ENCODE measurements at places on chromosomes 2 and 18.
A peak's percentile ranks its signal among the peaks of the same experiment; 100 is the strongest.

GRCh38 chr2:180056367-180057118 lies 49.4 kb upstream of the CWC22 start:
- DNase-seq = no peak

DNA sequence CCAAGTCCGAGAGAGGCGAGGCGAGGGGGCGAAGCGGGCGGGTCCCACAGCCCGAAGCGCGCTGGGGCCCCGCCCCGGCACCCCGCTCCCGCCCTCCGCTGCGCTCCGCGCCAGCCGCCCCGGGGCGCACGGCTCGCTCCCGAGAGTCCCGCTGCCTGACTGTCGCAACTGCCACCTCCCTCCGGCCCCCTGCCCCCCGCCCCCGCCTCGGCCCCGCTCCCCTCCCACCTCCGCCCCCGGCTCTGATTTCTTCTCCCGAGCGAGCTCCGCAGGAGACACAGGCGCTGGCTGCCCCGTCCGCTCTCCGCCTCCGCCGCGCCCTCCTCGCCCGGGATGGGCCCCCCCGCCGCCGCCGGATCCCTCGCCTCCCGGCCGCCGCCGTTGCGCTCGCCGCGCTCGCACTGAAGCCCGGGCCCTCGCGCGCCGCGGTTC lies at the start of gene WNT6:
TSS of gene WNT6 (plus strand) at position 250 of the 432 bp plus-strand sequence. CDS start 233 bp downstream, outside the sequence.
- peak; percentile 12 for DNase-seq

DNA sequence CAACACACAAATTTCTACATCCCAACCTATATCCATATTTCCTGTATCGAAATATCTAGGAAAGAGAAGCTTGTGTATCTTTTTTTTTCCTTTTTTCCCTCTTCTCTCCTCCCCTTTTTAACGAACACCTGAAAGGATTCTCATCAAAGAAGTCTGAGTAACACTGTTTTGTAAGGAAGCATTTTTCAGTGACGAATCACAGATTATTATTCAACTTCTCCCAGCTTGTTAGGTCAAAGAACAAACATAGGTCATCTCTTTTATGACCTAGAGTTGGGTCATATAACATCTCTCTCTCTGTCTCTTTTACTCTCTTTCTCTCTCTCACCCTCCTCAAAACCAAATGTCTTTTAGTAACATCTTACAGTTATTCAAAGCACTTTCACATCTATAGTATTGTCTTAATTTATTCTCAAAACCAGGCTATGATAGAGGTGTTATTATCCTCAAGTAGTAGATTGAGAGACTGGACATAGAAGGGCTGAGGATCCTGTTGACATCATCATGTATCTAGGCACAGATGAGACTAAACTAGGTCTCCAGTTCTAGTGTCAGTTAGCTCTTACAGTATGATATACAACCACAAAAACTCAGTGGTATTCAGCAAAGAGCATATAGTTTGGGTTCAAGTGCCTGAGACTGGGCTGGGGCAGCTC lies 80.1 kb upstream of the SPOPL start:
- no peak for DNase-seq

GRCh38 chr2:189530965-189531637 lies 49.5 kb downstream of the SLC40A1 start:
- DNase-seq = no peak

- DNase-seq = no peak
Measured at GRCh38 chr2:10868465-10869314, 43.0 kb upstream of the KCNF1 start.

DNA sequence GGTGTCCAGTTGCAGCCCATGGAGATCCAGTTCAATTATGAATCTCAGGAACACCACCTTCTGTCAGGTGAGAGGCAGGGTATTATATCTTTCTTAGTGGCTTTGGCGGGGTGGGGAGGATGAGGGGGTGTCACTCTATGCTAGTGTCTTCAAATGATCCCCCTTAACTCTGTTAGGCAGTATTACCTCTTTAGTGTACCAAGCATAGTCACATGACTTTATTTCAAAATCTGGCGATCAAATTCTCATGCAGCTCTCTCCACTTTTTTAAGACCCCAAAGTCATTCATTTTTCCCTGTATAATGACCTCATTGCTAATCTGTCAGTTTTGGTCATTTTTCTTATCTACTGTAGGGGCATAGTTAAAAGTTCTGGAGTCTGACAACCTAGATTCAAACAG lies 1.1 kb upstream of the ZSCAN30 start:
- no peak for DNase-seq

- DNase-seq = no peak
Measured at GRCh38 chr2:32058130-32058529, 5.2 kb upstream of the SPAST start.

DNA sequence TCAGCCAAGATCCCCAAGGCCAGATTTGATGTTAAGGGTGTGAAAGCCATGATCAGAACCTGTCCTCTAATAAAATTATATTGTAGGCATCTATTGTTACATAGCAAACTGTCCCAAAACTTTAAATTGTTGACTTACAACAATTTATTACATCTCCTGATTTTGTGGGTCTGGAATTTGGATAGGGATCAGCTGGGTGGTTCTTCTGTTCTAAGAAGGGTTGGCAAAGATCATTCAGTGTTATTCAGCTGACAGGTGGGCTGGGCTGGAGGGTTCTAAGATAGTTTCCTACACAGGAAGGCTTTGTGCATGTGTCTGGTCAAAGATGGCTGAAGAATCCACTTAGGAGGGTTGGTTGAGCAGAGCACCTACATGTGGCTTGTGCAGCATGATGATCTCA lies 50.0 kb downstream of the SOCS6 start:
- DNase-seq = no peak

DNA sequence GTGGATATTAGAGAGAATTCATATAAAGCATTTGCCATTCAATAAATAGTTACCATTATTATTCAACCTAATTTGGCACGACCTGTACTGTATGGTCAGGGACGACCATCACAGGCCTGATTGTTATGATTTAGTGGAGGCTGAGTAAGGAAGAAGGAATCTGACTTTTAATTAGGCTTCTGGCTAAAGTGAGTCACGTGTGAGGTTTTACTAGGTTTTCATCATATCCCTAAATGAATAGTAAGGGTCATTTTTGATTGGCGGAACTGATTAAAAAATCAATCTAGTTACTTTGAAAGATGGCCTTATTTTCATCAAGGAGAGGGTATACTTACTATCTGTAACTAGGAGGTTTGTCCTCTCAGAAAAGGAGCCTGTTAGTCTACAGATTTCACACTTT lies 143.4 kb downstream of the ADCYAP1 start:
- no peak for DNase-seq

DNA sequence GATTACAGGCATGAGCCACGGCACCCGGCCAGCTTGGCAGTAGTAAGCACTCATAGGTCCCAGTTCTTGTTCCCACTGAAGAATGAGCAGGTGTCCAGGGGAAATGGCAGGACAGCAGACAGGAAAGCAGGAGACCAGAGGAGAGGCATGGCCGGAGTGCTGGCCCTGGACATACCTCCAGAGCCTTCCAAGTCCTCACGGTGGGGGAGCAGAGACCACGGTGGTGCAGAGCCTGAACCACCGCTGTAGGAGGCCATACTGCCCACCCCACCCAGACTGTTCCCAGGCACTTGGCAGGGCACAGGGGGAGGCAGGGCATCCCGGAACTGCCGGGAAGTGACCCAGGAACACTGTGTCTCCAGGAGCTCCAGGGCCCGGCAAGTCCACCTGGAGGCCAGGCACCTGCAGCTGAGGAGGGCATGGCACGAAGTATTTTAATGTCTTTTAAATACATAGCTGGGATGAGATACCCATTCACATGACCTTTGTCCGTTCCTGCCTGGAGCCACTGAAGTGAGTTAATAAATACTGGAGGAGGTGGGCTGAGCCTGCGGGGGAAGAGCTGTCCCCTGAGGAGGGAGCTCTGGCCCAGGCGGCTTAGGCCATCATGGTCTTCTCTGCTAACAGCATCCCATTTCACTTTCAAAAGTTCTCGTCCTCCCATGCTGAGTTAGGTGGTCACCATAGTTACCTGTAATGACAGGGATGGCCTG lies 49.7 kb upstream of the TFCP2L1 start:
- DNase-seq = no peak

- no peak for DNase-seq
Measured at GRCh38 chr2:239316562-239317465, 84.0 kb downstream of the HDAC4 start.

GRCh38 chr18:58257461-58257860 lies 213.4 kb downstream of the NEDD4L start:
- no peak for DNase-seq

GRCh38 chr2:160418853-160419252 lies 74.8 kb downstream of the RBMS1 start:
- no peak for DNase-seq

- DNase-seq = no peak
Measured at GRCh38 chr18:74213429-74213828, 65.1 kb downstream of the TIMM21 start.

DNA sequence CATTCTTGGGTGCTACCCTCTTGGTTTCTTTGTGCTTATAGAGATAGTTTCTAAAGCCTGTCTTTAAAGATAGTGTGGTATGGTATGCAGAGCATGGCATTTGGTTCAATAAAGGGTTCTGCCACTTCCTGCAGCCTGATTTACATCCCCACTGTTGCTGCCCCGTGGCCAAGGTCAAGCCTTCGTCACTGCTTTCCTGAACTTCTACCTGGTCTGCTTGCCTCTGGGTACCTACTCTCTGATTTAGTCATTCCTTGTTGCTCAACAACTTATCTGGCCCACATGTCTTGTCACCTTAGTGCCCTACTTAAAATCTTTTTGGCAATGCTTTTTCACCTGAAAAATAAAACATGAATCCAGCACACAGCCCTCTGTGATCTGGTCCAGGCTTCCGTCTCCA lies 352.9 kb downstream of the LPIN1 start:
- no peak for DNase-seq

GRCh38 chr18:79479116-79479760 lies 83.5 kb downstream of the NFATC1 start:
- no peak for DNase-seq

DNA sequence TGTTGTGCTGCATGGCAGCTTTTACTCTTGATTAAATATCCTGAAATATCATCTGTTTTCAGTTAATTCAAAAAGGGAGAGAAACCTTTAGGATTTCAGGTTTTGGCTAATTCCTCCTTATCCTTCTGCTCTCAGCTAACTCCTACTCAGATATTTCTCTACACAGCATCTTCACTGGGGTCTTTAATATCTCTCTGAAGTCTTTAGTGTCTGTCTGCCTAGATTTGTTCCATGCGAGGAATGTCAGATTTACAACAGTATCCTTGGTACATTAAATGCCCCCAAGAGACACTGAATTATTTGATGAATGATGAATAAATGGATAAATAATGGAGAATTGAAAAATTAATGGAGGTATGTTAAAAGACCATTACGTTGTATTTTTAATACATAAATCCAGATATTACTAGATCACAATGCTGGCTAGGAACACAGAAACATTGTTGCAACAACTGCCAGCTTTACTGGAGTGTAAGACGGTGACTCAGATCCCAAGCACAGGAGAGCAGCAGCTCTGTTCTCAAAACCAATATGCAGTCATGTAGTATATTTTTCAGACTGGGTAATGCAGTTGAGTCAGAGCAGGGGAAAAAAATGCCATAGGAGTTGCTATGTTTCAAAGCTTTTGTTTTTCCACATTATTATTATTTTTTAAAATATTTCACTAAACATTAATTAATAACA lies 388.0 kb upstream of the SYT4 start:
- no peak for DNase-seq

GRCh38 chr2:166926657-166927056 lies 38.4 kb downstream of the XIRP2 start:
- DNase-seq = no peak

GRCh38 chr2:241207641-241208040 lies 19.2 kb downstream of the ANO7 start:
- DNase-seq = no peak

- DNase-seq = no peak
Measured at GRCh38 chr2:52475590-52475989, 1292.0 kb upstream of the CHAC2 start.

- DNase-seq = peak; percentile 22
Measured at GRCh38 chr2:88810017-88810416, 118.5 kb downstream of the RPIA start.

DNA sequence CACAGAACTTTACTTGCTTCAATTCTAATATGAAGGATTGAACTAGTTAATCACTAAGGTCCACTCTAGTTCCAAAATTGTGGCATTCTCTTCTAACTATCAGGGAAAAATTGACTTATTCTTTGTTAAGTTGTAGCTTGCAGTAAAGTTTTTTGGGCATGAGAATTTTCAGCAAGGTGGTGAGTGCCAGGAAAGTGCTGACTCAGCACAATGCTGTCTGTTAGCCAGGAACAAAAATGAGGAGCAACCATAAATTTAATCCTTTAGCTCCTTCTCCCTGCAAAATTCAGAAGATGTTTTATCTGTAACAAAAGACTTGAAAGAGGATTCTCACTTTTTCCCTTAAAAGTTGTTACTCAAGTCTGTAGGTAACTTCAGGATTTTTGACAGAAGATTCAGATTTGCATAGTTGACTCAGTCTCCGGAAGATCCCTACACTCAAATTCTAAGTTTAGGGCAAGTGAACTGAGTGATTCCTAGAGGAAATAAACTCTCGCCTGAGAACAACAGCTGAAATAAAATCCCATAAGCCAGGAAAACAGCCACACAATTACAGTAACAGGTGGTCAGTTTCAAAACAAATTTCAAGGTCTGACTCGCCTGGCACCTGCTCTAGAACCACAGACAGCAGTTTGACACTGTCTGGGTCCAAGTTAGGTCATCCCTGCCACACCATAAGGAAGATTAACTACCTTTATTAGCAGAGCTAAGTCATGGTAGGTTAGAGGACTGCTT lies 20.2 kb upstream of the DARS1 start:
- DNase-seq = no peak

DNA sequence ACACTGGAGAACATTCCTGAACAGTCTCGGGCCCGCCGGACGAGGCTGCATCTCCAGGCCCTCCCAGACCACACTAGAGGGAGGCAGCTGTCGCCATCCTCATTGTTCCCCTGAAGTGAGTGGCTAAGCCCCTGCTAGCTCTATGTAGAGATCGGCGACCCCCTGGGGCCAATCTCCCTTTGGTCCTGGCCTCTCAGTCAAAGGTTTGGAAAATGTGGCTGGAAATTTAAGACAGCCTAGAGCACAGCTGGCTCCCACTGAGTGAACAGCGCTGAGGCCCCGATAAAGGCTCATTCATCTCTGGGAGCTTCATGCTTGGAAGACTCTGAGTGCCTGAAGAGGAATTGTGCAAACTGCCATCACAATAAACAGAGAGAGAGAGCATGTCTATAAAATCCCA lies 360.3 kb downstream of the CLIP4 start:
- DNase-seq = peak; percentile 94

- DNase-seq = no peak
Measured at GRCh38 chr2:9762164-9762563, 81.1 kb upstream of the TAF1B start.
